ENCODE measurements at places on chromosomes 1 and 21. TPM values are rescaled to one million over a fixed set of nuclear protein-coding genes. Genes with fewer than 3 reads are reported as not detected.
A peak's percentile ranks its signal among the peaks of the same experiment; 100 is the strongest.

The HSD3B2 gene
- not detected for total RNA-seq

The KDF1 gene
- 2.2 TPM for total RNA-seq

The PRAMEF11 gene
- total RNA-seq, result not detected

The SPRR1B gene
- total RNA-seq, result not detected

DNA sequence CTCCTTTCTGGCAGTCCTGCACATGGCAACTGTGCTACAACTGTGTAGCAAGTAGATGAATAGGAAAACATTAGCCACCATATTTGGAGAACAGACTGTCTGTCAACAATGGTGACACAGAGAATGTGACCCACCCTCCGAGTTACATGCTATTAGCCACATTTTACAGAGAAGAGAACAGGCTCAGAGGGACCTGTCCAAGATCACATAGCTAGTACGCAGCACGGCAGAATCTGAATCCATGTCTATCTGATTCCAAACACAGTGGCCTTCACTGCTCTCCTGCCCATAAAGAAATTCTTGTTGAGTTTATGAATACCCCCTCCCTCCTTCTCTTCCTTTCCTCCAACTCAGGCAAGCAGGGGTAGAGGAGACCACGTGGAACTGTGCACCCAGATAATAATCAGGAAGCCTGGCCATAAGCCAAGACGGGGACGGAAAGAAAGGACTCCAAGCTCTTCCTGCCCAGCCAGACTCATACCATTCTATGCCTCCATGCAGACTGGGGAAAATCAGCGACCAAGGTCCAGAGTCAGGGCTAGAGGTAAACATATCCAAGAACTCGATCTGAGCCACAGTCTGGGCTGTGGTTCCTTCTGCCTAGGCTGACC is 78.8 kb downstream of the TRABD2B start:
- H3K36me3 ChIP-seq, result no peaks in the 10 kb centered on the region
- H3K4me3 ChIP-seq, result no peak overlapping the region
- no peak overlapping the region for H3K27ac ChIP-seq
- no peak for DNase-seq
- H3K4me1 ChIP-seq, result no peaks in the 10 kb centered on the region

DNA sequence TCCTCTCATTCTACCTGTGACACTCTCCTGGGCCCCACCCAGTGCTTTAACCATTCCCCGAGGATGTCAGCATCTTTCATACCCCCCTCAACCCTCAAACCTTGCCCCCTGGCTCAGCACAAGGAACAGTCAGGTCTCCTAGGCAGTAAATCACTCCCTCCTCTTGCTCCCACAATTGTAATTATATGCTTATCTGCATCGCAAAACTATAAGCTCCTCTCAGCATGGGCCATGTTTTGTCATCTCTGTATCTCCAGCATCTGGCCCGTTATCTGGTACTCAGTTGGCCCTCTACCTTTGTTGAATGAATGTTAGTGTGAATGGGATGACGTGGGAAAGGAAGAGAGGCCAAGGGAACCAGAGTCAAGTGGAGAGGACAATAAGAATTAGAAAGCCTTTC is 2.8 kb upstream of the ELOVL1 start:
- H3K4me1 ChIP-seq, result peaks cover 13% of the 10 kb centered on the region
- no peaks in the 10 kb centered on the region for H3K27me3 ChIP-seq
- DNase-seq, result no peak
- no peaks in the 10 kb centered on the region for H3K36me3 ChIP-seq

- no peak overlapping the region for H3K27ac ChIP-seq
- no peaks in the 10 kb centered on the region for H3K4me1 ChIP-seq
- DNase-seq, result no peak
- no peak overlapping the region for H3K4me3 ChIP-seq
- H3K36me3 ChIP-seq, result peaks cover 4% of the 10 kb centered on the region
Measured at GRCh38 chr1:21313886-21314721, 23.8 kb upstream of the ECE1 start.

DNA sequence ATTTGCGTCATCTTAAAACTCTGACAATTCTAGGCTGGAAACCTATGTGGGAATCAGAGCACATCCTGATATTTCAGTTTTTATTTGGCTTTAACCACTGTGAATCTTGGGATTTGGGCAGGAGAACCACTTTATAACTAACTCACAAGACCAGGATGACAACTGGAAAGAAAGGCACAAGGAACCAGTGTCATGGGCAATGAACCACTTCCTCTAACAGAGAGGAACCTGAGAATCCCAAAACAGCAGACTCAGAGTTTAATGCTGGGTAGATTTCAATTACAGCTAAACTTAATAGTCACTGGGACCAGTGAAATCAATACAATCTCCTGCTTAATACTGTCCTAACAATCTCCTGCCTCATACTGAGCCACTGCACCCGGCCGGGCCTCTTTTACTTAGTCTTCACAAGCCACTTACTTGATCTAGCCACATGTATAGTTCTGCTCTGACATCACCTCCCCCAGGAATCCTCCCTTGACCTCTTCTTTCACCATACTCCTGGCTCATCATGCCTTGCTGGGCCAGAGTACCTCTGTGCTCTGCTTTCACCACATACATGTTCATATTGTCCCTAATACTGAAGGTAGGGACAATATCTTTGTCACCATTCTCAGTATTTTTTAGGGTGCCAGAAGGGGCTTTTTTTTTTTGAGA is 20.2 kb upstream of the SLFNL1 start:
- no peaks in the 10 kb centered on the region for H3K36me3 ChIP-seq
- no peaks in the 10 kb centered on the region for H3K27me3 ChIP-seq
- H3K4me3 ChIP-seq, result no peak overlapping the region
- DNase-seq, result no peak
- no peaks in the 10 kb centered on the region for H3K4me1 ChIP-seq

DNA sequence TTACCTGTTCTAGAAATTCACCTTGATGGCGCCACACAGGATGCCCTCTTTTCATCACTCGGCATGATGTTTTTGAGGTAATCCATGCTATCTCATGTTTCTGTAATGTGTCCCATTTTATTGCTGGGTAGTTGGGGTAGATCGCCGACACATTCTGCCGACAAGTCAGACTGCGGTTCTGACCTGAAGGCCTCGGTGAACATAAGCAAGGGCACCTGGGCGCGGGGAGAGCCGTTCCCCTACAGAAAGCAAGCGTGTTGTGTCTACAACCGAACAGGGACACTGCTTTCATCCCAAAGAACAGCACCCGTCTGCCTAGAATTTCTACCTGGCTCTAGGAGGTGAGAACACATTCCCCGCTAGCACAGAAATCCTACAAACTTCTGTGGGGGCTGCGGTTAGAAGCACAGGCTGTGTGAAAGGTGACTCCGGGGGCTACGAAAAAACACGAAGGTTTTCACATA is 149.2 kb downstream of the PPIAL4G start:
- H3K4me1 ChIP-seq, result peaks cover 5% of the 10 kb centered on the region
- peak overlapping the region; percentile 86 for H3K4me3 ChIP-seq
- no peaks in the 10 kb centered on the region for H3K27me3 ChIP-seq
- H3K36me3 ChIP-seq, result no peaks in the 10 kb centered on the region
- peak overlapping the region; percentile 78 for H3K27ac ChIP-seq
- DNase-seq, result no peak

- no peaks in the 10 kb centered on the region for H3K36me3 ChIP-seq
- H3K4me1 ChIP-seq, result no peaks in the 10 kb centered on the region
- no peak for DNase-seq
- H3K27me3 ChIP-seq, result no peaks in the 10 kb centered on the region
- no peak overlapping the region for H3K27ac ChIP-seq
Measured at GRCh38 chr21:31896019-31896418, 23.2 kb downstream of the HUNK start.

DNA sequence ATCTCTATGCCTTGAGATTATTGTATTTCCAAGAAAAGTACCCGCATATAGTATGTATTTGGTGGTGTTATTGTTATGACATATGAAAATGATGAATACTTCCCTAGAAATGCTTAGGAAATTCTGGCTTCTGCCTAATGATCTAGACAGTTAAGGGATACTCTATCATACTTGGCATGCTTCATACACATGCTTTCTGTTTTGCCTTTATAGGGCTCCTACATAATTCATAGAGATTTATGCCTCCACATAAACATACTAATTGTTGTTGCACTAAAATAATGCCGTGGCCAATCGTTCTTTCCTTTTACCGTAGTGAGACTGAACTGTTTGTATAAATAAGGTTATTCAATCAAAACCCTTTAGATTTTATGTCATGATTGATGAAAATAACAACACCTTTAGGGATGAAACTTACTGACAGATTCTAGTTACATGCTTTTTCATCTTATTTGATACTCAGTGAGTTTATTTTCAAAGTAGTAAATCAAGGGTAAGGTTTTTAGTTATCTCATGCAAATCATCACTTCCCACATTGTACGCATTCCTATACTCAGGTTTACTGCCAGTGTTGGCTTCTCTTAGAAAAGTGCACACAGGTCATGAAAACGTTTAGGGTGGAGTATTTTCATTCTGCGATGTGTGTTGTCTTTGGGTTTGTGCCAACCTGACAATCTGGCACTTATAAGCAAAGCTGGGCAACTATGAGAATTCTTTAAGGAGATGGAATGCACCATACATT is 40.5 kb upstream of the SCYL3 start:
- no peaks in the 10 kb centered on the region for H3K36me3 ChIP-seq
- DNase-seq, result no peak
- H3K27ac ChIP-seq, result no peak overlapping the region
- no peak overlapping the region for H3K4me3 ChIP-seq
- H3K4me1 ChIP-seq, result no peaks in the 10 kb centered on the region

DNA sequence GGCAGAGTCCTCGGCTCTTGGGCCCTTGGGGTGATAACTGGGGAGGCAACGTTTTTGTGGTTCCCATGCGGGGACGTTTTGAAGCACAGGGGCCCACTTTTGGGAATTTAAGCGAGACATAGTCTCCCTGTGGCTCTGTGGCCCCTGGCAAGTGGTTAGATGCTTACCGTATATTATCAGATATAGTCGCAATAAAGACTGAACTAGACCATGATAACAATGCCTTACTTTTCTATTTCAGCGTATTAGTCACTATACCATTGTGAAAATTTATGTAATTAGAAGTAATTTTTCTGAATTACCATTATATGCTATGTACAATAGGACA is 538 bp upstream of the RCAN1 start:
- peaks cover 12% of the 10 kb centered on the region for H3K4me1 ChIP-seq
- no peaks in the 10 kb centered on the region for H3K27me3 ChIP-seq
- peak overlapping the region; percentile 57 for H3K27ac ChIP-seq

Measured in naive thymus-derived CD4-positive, alpha-beta T cell (primary cell).